ENCODE measurements at places on chromosomes 5 and 9.
A peak's percentile ranks its signal among the peaks of the same experiment; 100 is the strongest.

GRCh38 chr9:13190040-13190439, 89.5 kb downstream of the MPDZ start:
- no peak for ATAC-seq

DNA sequence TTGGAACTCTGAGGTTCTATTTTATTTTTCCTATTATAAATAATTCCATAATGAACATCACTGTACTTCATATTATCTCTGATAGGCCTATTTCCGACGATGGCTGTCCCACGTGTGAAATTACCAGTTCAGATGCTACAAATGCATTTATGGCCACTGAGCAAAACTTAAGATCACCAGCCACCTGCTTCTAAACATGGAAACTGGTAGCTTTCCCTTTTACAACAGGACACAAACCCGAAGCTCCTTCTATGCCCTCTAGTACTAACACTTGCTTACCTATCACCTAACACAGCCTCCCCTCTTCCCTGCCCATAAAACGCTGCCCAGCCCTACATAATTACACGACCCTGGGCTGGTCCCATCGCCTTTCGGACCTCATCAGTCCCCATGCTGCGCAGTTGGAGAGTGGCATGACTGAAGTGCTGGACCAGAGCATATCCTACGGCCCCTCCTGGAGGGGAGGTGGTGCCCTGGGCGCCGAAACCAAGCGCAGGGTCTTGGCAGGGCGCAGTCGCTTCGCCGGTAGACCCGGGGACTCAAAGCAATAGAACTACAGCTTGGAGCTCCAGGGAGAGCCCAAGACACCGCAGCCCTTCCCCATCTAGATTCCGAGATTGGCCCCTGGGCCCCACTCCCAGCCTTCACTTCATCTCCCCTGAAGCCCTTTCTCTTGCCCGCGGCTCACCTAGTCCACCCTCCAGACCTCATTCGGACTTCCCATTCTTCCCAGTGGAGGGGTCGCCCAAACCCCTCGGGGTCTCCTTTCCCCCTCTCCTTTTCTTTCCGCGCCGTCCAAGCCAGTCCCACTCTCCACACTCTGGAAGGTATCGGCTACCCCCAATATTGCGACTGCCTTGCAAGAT, 1.0 kb upstream of the SAP30L start:
- no peak for ATAC-seq

DNA sequence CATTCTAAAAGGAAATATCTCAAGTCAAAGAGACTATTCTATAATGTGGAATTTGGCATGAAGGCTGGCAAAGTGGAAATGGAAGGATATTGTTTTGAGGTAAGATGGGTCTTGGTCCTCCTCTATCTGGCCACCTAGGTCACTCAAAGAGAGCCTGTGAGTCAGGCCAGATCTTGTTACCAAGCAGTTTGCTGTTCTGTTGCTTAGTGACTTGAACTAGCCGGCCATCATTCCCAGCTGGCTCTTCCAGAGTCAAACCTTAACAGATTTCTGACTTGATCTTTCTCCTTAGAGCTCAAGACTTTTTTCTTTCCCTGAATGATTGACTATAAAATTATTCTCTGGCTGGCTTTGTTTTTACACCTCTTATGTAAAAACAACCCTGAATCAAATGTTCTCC, 136.1 kb downstream of the PDE4D start:
- ATAC-seq: no peak

DNA sequence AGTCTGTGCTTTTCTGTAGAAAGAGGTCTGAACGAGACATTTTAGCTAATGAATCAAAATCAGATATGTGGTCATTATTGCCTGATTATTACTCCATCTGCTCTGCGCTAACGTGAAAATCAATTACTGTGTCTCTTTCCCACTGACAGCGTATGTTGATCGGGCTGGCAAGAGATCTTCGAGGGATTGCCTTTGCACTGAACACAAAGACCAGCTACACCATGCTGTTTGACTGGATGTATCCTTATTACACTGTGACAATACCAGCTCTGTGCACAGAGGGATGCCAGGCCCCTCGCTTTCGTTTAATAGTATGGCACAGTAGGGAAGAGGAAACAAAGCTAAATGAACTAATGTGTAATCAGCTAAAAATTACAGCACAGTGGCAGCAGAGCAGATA, 103.7 kb upstream of the TLX3 start:
- no peak for ATAC-seq

DNA sequence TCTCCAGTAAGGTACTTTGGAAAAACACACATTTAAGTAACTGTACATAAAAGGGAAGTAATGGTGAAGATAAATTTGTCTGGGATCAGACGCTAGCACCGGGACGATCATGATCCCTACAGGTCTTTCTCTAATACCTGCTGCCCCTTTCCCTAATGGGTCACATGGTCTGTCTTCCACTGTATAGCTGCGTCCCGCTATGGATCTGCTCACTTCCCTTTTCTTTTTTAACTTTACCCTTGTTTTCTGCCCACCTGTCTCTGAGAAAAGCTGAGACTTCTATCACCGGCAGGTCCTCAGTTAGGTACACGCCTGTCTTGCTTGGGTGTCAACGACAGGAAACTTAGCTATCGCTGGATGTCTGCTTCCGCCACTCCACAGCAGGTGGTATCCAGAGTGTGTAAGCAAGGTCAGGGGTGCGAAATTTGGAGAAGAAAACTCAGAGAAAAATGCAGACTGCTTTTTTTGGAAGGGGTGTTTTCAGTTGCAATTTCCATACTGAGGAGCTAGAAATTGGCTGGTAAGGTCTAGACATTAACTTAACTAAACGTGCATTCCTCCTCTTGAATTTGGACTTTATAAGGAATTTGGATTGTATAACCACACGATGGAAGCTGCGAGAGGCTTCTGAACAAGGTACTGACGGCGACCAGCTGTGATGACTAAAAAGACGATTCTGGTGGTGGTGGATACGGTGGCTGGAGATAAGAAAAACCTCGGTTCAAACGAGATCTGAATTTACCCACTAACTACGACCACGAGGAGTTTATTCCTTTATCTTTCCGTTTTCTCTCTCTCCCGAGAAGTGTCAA, 1.1 kb upstream of the ICE1 start:
- no peak for ATAC-seq

- no peak for ATAC-seq
These were observed 246.8 kb downstream of the NSG2 start for GRCh38 chr5:174292348-174292747.

DNA sequence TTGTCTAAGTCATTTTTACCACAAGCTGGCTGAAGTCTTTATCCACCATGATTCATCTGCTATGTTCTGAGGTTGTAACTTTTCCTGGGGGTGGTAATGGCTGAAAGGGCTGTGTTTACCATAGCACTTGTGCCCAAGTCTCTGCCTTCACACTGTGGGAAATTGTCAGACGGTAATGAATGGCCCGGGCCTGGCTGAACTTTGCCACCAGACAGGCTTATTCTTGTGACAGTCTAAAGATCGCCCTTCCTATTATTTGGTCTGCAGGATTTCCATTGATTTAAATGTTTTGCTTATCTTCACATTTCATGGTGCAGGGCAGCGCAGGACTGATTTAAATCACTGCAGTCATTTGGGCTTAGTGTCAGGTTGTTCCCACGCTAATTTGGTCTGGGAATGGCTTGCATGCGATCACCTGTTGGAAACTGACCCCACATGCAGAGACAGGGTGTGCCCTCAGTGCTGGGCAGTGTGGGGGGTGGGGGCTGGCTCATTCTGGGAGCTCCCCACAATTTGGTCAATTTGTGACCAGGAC, 109.3 kb upstream of the ICE1 start:
- no peak for ATAC-seq

DNA sequence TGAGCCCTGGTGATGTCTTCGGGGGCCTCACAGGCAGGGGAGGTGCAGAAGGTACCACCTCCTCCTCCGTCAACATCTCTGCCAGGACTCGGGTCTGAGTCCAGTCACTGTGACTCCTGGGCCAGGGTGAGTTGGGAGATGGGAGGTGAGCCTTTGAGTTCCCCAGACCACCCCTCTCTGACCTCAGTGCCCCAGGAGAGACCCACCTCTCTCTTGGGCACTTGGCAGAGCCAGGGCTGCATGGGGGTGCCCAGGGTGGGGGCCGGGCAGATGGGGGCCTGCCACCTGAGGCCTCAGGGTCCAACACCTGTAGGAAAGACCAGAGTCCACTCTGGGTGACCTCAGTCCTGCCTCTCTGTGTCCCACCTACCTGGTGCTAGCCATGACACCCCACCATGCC, 6.8 kb downstream of the KIF12 start:
- ATAC-seq: no peak

GRCh38 chr9:2570615-2571479, 50.7 kb upstream of the VLDLR start:
- ATAC-seq: no peak

GRCh38 chr5:176647843-176648473, 674 bp downstream of the TSPAN17 start:
- ATAC-seq: no peak

- no peak for ATAC-seq
These were observed 71.4 kb downstream of the MYO10 start for GRCh38 chr5:16864631-16865131.

- ATAC-seq: peak; percentile 46
These were observed 34.7 kb downstream of the LHX3 start for GRCh38 chr9:136170006-136170901.

GRCh38 chr5:66697796-66698564, 101.8 kb downstream of the MAST4 start:
- no peak for ATAC-seq

GRCh38 chr5:95406426-95407090, 15.4 kb downstream of the FAM81B start:
- ATAC-seq: no peak

DNA sequence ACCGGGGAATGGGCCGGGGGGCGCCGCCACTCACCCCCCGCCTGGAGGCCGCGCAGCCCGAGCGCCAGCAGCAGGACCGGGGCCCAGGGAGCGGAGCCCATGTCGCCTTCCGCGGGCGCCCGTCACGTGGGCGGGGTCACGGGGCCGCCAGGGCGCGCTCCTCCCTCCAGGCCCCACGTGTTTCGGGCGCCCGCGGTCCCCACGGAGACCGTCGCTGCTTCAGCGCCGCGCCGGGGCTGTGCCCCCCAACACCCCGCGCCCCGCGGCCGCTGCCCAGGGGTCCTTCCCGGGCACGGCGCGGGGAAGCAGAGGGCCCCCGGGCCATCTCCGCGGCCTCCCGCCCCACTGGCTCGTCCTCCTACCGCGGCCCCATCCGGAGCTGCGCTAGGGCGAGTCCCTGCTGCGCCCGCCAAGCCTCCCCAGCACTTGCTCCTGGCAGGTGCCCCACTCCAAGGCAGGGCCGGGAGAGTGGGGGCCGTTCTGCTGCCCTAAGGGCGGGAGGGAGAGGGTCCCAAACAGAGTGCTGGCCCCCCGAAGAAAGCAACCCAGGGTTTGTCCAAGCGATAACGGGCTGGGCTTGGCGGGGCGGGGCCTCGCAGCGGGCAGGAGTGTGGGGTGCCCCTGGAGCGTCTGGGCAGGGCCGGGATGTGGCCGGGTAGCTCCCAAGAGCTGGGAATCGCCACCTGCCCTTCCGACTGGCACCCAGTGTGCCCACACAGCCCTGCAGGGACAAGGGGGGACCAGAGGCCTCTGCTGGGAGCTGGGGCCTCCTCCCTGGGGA, at the start of gene DPP7:
DPP7 (minus strand) TSS at position 121 of the 781 bp plus-strand sequence; CDS start at position 101, 20 bp downstream.
- peak; percentile 91 for ATAC-seq

- no peak for ATAC-seq
These were observed 150.0 kb downstream of the COL23A1 start for GRCh38 chr5:178440181-178440580.

- no peak for ATAC-seq
These were observed at the start of gene EPB41L4A for GRCh38 chr5:112419164-112419985. Gene EPB41L4A (minus strand): TSS chr5:112419277. CDS start chr5:112419039, 238 bp downstream.

- no peak for ATAC-seq
These were observed 142.3 kb downstream of the BNC2 start for GRCh38 chr9:16728137-16728508.

DNA sequence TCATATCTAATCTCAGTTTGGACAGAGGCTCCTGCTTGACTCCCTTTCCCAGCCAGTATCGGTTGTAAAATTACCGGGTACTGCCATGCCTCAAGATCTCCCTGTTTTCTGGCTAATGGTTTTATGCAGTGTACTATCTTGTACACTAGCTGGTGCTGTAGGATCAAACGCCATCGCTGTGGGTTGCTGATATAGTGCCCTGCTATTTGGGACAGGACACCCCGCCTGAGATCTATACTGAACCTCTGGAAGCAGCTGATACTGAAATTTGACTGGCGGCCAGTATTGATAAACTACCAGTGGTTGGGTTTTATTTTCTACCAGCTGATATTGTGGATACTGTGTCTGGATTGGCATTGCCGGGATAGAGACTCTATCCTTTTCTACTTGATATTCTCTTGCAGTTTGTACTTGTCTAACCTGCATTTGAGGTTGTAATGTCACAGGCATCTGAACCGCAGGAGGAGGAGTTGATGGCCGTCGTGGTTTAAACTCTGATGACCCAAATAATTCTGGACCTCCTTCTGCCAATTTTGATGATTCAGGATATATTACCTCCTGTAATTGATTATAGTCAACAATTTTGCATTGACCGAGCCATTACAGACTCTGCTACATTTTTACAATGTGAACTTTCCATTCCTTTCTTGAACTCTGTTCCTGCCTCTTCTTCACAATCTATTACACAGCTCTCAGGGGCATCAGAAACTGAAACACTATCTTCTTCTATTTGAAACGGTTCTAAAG, 112.5 kb upstream of the LARP1 start:
- ATAC-seq: no peak

GRCh38 chr9:79684711-79685575, 113.2 kb downstream of the TLE4 start:
- no peak for ATAC-seq

GRCh38 chr5:113057557-113057984, 81.0 kb downstream of the DCP2 start:
- no peak for ATAC-seq

DNA sequence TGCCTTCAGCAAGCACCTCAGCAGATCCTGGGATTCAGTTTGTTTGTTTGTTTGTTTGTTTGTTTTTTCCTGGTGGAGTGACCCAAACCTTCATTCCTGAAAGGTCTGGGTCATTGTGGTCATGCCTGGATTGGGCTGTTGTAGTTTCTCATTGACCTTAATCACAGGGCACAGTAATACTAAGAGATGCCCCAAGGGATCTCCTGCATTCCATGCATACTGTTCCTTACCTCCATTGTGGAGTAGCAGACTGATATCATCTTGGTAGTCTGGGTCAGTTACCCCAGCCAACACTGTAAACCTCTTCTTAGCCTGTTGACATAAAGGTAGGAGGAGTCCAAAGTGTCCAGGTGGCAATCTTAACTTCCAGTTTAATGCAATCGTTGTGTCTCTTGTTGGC, 1466.7 kb upstream of the CDH9 start:
- ATAC-seq: no peak

GRCh38 chr9:34079181-34079580, 30.5 kb upstream of the UBAP2 start:
- peak; percentile 53 for ATAC-seq

DNA sequence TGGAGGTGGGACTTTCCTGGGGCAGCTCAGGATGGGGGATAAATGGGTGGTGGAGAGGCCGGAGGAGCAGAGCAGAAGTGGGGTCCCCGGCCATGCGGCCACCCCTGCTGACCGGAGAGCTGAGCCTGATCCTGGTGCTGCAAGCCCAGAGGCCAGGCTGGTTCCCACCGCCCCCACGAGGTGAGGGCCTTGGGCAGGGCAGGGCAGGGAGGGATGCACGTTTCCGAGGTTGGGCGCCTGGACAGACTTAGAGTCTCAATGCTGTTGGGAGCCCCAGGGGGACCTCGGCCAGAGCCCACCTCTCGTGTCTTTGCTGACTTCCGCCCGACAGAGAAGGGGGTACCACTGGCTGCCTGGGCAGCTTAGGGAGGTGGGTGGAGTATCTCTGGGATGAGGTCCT, 5.5 kb downstream of the OBP2A start:
- no peak for ATAC-seq
